ENCODE measurements at places on chromosomes 12 and 14.

GRCh38 chr12:77324763-77325468, 259.5 kb upstream of the E2F7 start:
- peak; percentile 76 for DNase-seq

GRCh38 chr14:54652188-54652587, 85.3 kb downstream of the SAMD4A start:
- DNase-seq: peak; percentile 84

GRCh38 chr12:47557386-47557785, 148.4 kb downstream of the RPAP3 start:
- DNase-seq: no peak

- DNase-seq: no peak
Observed at GRCh38 chr14:57732463-57733285, 133.2 kb downstream of the SLC35F4 start.

DNA sequence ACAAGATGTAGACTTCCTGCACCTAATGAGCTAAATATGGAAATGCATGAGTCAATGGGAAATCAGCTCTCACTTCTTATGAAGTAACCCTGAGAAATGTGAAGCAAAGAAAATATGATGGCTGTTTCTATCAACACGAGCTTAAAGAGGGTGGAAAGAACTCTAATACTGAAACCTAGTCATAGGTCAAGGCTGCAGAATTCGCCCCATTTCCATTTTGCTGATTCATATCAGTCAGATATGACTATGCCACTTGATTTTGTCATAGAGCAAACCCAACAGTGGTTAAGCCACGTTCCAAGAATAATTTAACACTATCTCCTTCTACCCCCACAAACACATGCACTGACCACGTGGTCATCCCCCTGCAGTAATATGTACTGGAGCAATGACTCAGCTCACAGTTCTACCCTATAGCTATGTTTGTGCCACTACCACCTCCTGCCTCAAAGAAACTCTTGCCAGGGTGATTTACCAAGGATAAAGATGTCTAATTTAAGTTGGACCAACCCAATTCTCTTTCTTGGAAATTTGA, 157.5 kb downstream of the TMTC3 start:
- peak; percentile 27 for DNase-seq

DNA sequence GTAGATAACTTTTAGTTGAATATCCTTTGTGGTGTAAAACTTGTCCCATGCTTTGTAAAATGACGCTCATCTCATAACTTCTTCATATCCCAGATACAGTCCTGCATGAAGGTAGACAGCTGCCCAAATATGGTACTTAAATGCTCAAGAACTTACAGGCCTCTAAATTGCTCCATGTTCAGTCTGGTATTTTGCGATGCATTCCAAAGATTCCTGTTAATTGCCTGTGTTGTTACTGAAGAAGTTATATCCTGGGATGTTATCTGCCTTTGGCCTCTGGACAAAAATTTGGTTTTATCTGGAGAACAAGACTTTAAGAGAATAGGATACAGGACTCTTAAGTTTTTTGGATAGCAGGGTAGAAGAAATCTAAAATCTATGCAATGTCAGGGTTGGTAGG, 473.0 kb downstream of the PCNX1 start:
- DNase-seq: no peak
